ENCODE measurements at places on chromosomes 4 and X.

DNA sequence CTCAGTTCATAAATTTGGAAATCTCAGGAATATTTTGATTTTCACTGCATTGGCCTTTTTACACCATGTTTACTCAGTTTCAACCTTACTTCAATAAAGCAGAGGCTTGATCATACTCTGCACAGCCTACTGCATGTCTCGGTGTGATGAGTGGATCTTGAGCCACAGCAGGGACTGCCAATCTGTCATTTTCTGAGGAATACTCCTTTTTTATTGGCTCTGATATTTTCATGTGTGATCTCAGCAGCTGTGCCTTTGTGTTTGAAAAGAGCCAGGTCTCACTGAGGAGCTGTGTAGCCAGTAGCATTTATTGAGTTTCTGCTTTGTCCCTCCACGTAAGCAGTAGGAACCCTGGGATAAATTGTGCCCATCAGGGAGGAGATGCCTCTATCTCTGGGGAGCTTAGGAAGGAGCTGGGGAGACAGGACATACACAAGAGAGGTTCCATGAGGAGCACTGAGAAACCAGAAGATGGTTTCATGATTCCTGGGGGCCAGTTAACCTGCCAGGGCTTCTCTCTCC, 18.9 kb upstream of the TRIM2 start:
- DNase-seq, result no peak

GRCh38 chrX:24702362-24703184, 8.9 kb downstream of the POLA1 start:
- DNase-seq, result no peak

DNA sequence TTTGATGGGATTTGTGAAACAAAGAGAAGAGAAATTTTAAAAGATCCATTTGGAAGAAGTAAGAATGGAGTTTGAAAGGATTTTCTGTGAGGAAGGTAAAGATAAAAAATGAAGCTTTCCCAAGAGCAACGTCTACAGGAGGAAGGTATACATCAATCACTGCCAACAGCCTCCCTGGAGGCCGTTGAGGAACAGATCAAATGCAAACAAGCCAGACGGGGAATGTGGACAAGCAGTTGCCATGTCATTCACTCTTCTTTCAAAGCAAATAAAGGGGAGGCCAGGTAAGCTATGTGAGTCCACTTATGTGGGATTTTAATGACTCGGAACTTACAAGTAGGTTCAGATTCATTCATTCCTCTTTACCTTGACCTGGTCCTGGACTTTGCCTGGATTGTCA, 1020.5 kb upstream of the AGA start:
- DNase-seq, result no peak

DNA sequence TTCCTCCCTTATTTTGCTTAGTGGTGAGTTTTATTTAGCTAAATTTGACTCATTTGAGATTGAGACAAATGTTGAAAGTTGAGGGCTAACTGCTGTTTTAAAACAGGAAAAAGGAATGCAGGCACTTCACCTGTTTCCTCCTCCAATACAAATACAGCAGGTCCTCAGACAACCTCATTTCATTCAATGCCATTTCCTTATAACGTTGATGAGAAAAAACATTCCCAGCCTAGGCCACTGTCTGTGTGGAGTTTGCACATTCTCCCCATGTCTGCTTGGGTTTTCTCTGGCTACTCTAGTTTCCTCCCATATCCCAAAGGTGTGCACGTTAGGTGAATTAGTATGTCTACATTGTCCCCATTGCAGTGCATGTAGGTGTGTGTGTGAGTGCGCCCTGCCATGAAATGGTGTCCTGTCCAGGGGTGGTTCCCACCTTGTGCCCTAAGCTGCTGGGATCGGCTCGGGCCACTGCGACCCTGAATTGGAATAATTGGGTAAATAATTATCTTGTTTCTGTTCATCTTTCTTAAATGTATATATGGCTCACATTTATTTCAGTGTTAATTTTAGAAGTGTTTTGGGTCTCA, 21.9 kb downstream of the SMAD1 start:
- no peak for DNase-seq

- DNase-seq, result no peak
These were observed 18.3 kb downstream of the SLC39A8 start for GRCh38 chr4:102326951-102327350.

GRCh38 chr4:127307996-127308395, 324.8 kb upstream of the INTU start:
- DNase-seq, result no peak

DNA sequence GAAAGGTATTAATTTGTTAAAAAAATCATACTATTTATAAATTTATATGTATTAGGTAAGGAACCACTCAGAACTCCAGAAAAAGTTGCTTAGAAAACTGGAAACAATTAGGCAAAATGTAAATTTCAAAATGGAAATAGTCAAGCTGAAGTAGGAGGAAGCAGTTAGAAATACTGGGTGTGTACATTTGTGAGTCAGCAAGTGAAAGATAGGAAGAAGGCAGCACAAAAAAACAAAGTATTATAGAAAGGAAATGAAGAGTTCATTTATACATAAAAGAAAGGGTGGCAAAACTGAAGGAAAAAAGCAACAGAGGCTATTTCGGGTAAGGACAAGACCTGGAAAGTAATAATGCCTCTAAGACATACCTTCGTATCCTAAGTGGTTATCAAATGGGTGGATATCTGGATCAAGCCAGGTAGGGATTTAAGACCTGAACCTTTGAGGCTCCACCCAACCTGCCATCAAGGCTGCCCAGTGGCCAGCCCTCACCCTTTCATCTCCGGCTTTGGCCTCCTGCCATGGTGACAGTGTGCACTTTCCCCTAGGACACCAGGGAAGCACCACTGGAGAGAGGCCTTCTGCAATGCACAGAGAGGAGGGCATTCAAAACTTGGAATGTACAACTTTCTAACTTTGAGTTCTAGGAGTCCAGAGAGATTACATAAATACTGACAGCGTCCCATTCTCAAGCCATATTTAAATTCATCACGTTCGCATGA, at the start of gene LRRC66:
Gene LRRC66 (minus strand): TSS at position 428 of the 722 bp plus-strand sequence. CDS start 2,750 bp downstream, outside the sequence.
- DNase-seq, result no peak

- no peak for DNase-seq
These were observed 80.7 kb downstream of the STARD8 start for GRCh38 chrX:68728186-68728585.

GRCh38 chr4:148730766-148731165, 288.6 kb upstream of the NR3C2 start:
- DNase-seq, result no peak
